DMS53 (cell line): ENCODE measurements at places on chromosomes 3 and 15.
A peak's percentile ranks its signal among the peaks of the same experiment; 100 is the strongest.

- DNase-seq, result no peak
Observed at GRCh38 chr3:168544097-168544957, 448.6 kb upstream of the GOLIM4 start.

- peak; percentile 82 for DNase-seq
Observed at GRCh38 chr3:110165753-110166152, 828.4 kb upstream of the DPPA4 start.

DNA sequence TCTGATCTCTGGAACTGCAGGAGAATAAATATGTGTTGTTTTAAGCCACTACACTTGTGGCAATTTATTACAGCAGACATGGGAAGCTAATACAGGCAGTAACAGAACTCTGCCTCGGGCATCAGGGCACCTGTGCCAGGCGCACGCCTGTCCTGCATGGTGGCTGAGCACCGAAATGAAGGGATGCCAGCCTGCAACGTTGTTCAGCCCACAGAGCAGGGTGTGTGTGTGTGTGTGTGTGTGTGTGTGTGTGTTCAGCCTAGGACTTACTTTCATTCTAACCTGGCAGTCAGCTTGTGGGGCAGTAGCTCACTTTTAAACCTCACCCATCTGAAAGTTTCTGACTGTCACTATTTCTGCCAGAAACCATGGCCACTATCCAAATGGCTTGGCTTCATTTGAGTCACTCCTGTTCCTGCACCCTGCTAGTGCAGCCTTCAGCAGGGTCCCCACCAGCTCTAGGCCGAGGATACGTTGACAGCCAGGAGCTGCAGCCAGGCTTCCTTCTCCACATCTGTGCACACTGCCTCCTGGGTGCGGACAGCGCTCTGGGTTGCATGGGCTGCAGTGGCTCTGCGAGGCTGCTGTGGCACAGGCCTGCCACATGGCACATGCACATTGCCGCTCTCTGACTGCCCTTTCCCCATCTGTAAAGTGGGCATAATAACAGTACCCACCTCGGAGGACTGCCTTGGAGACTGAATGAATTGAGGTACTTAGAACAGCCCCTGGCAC is 4.5 kb downstream of the UROC1 start:
- DNase-seq, result no peak

- DNase-seq, result no peak
Observed at GRCh38 chr3:101722394-101723173, 1.8 kb upstream of the CEP97 start.

GRCh38 chr3:178369006-178369405 is 167.2 kb upstream of the KCNMB2 start:
- DNase-seq, result no peak

- no peak for DNase-seq
Observed at GRCh38 chr15:43913941-43914340, 87.1 kb downstream of the WDR76 start.

- DNase-seq, result no peak
Observed at GRCh38 chr15:88800026-88800425, 3.2 kb upstream of the ACAN start.

DNA sequence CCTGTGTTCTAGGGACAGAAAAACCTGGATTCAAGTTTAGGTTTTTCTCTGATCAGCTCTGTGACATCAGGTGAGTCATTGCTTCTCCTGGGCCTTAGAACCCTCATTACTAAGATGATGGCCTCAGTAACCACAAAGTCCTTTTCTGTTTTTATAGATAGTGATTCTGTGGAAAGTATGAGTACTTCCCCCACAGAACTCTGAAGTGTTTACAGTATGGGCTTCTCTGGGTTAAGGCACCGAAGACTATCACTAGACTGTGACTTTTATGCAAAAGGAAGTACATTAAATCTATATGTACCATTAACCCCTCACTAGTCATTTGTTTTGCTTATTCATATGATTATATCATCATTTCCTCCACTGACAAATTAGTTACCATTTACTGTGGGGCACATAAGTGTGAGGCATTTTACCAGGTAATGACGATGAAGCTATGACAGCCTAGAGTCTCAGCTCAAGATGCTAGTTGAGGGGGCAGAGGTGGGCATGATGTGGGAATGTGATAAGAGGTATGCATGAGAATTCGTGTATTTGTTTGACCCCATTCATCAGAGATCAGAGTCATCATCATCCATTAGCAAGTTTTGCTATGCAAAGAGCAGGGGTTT is 15.0 kb upstream of the RORA start:
- DNase-seq, result no peak

DNA sequence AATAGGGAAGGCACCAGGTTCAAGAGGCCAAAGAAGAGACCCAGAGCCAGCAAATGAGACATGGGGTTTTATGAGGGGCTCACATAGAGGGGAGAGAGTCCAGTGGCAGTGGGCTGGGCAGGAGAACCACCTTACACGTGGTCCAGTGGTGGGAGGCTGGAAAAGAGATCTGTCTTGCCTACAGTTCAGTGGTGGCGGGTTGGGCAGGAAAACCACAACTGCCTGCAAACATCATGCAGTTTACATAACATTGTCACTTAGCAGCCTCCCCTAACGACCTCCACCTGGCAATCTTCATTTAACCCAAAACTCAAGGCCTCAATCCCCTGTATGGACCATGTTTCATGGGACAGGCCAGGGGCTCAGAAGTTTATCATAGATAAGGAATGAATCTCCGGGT is 29.1 kb downstream of the CRYGS start:
- no peak for DNase-seq

GRCh38 chr3:112572701-112573100 is 10.9 kb downstream of the SLC35A5 start:
- no peak for DNase-seq

DNA sequence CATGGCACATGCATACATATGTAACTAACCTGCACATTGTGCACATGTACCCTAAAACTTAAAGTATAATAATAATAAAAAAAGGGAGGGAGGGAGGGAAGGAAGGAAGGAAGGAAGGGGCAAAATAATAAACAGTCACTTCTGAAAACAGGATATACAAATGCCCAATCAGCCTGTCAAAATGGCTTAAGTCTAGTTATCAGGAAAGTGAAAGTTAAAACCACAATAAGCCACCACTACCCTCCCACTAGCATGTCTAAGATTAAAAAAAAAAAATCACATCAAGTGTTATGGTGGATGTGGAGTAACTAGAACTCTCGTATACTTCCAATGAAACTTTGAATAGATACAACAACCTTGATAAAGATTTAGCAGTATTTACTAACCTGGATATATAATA is 145.6 kb upstream of the GMNC start:
- no peak for DNase-seq

DNA sequence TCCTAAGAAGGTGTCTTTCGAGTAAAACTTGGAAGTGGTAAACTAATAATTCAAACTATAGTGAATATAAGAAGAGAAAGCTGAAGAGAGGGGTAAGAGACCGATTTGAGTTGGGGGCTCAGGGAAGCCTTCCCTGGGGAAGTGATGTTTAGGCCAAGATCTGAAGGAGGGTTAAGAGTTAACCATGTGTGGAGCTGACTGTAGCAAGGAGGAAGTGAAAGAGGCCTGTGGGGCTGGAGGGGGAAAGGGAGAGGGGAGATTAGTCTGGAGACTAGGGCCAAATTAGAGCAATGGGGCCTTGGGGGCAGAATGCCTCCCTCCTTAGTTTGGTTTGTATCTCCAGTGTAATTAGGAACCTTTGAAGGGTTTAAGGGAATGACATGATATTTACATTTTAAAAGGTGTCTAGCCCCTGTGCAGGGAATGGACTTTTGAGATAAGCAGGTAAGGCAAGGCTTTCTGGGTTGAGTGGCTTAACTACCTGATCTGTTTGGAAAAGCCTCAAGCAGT is 2.2 kb downstream of the ZNF592 start:
- peak; percentile 23 for DNase-seq

DNA sequence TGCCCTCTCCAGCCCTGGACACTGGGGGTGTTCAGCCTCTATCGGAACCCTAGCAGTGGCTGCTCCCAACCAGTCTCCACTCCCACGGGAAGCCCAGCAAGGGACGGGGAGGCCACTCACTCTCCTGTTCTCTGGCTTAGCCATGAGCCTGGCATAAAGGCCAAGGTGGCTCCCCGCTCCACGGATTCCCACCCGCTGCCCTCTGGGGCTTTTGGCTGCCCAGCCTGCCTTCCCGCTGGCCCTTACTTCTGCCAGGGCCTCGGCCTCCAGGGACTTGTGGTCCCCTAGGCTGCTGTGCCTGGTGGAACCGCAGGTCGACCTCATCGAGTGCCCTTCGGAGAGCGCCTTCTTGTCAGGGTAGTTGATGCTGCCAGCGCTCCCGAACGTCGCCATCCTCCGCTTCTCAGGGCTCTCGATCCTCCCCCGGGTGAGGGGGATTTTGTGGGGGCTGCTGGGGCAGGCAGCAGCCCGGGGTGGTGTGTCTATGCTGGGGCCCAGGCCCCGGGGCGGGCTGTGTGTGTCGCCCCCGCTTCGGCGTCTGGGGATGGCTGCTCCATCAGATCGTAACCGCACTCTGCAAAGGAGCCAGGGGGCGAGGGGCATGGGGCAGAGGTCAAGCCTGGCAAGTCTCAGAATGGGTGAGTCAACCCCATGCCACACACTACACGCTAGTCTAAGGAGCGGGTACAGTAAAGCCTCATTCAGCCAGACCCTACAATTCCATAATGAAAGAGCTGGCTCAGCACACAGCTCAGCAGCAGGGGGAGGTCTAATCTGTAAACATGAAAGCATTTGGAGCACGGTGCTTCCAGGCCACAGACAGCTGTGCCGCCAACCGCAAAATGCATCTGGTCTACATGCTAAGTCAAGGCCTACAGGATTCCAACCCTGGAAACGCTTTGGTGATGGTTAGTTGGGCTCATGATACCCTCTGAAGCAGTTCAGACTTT is 27.3 kb upstream of the RAD18 start:
- DNase-seq, result no peak

- DNase-seq, result no peak
Observed at GRCh38 chr15:78155355-78155939, 6.3 kb downstream of the IDH3A start.
